ENCODE measurements at places on chromosomes 4 and X. TPM values are rescaled to one million over a fixed set of nuclear protein-coding genes. Genes with fewer than 3 reads are reported as not detected.
A peak's percentile ranks its signal among the peaks of the same experiment; 100 is the strongest.

SPATA4 gene
- 0.76 TPM for total RNA-seq

PABPC1L2B gene
- total RNA-seq = not detected

BTK gene
- total RNA-seq = not detected

- H3K27me3 ChIP-seq = no peaks in the 10 kb centered on the region
- DNase-seq = no peak
- no peak overlapping the region for H3K27ac ChIP-seq
Measured at GRCh38 chrX:9172464-9172850, 138.5 kb upstream of the FAM9B start.

DNA sequence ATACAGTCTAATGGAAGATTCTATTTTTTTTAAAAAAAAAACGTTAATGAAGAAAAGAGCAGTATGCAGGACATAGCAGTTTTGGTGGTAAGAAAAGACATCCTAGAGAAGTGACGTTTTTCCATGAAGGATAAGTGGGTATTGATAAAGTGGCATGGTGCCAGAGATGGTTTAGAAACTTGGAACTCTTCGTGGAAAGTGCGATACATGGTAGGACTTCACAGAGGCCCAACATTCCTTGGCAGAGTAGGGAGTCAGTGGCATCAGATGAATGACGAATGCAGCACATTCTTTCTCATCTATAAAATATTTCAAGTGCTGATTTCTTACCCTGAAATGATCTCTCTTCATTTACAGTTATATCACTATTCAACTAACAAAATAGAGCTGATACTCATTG, 298.7 kb downstream of the CCSER1 start:
- no peak for DNase-seq
- H3K4me3 ChIP-seq = no peak overlapping the region
- H3K4me1 ChIP-seq = peaks cover 13% of the 10 kb centered on the region
- no peaks in the 10 kb centered on the region for H3K36me3 ChIP-seq
- H3K27me3 ChIP-seq = no peaks in the 10 kb centered on the region

DNA sequence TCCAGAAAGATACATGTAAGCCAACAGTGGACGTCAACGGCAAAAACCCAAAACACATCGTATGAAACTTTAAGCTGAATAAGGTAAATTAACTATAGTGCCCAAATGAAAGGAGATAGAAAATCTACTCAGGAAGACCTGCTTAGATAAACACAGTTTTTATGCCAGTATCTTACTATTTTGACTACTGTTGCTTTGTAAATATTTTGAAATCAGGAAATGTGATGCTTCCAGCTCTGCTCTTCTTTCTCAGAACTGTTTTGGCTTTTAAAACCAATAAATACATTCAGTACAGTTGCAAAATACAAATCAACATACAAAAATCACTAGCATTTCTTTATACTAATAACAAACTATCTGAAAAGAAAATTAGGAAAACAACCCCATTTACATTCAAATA, 83.8 kb downstream of the SMARCA5 start:
- no peak overlapping the region for H3K27ac ChIP-seq
- H3K4me3 ChIP-seq = no peak overlapping the region
- H3K4me1 ChIP-seq = peaks cover 10% of the 10 kb centered on the region
- no peaks in the 10 kb centered on the region for H3K36me3 ChIP-seq
- peaks cover 6% of the 10 kb centered on the region for H3K27me3 ChIP-seq
- no peak for DNase-seq

- H3K36me3 ChIP-seq = no peaks in the 10 kb centered on the region
- H3K27ac ChIP-seq = peak overlapping the region; percentile 64
- H3K4me1 ChIP-seq = peaks cover 13% of the 10 kb centered on the region
- H3K27me3 ChIP-seq = no peaks in the 10 kb centered on the region
- peak overlapping the region; percentile 47 for H3K4me3 ChIP-seq
Measured at GRCh38 chr4:108426493-108426892, 193.9 kb upstream of the RPL34 start.

All from osteocyte (in vitro differentiated cells).